ENCODE measurements at places on chromosomes 4 and X.

GRCh38 chr4:153684182-153684970, at the start of gene TLR2:
Gene TLR2 (plus strand): TSS chr4:153684280. CDS start chr4:153702908, 18,628 bp downstream.
- peak; percentile 77 for DNase-seq

GRCh38 chrX:150184491-150184890, 178.6 kb upstream of the MAMLD1 start:
- no peak for DNase-seq

GRCh38 chr4:173214231-173214630, 45.6 kb downstream of the GALNT7 start:
- DNase-seq = no peak

DNA sequence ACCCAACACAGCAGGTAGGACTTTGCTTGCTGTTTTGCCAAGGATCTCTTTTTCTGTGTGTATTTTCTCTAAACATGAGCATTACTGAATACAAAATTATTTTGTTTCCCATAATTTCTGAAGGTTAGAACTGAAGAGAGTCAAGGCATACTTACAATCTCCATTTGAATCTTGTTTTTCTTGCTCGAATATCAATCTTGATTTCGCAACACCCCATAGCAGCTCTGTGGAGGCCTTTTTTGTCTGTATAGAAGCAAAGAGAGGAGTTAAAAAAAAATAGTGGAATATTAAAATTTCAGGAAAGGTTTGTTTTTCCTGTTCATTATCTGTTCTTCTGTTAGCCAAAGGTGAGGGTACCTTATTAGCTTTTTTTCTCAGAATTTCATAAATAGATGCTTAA, 92.9 kb downstream of the TNIP2 start:
- no peak for DNase-seq

DNA sequence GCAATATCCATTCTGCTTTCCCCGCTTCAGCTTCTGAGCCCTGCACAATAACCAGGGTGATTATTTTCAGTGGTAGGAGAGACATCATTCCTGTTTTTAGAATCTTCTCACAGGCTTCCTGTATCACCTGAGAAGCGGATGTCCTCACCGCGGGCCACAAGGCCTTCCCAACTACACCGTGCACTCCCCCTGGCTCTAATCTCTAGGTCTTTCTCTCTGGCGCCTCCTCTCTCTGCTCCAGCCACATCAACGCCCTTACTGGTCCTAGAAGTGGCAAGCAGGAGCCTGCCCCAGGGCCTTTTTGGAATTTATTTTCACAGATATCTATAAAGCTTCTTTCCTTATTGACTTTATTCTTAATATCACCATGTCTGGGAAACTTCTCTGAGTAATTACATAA, 675.2 kb upstream of the FRG1 start:
- DNase-seq = no peak

DNA sequence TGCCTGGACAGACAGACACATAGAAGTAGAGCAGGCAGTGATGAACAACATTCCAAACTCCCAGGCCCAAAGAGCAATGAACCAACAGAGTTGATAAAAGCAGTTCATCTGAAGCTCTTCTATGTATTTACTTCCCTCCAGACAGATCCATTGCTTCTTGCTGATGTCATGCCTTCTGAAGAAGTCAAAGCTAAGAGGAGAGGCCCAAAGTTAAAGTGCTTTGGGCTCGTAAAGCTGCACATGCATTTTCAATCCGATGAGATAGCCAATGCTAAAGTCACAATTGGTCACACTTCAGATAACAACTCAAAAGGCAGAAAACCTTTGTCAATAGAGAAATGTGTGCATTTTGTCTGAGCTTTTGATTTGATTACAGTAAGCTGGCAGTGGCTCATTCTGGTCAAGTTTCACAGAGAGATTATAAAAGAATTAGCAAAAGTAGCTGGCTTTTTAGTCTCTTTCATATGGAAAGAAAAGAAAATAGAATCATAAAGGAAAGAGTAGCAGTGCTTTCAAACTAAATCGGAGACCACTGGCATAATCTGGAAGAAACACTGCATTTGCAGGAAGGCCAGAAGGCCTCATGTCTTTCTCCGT, 82.0 kb downstream of the GPC4 start:
- DNase-seq = no peak

DNA sequence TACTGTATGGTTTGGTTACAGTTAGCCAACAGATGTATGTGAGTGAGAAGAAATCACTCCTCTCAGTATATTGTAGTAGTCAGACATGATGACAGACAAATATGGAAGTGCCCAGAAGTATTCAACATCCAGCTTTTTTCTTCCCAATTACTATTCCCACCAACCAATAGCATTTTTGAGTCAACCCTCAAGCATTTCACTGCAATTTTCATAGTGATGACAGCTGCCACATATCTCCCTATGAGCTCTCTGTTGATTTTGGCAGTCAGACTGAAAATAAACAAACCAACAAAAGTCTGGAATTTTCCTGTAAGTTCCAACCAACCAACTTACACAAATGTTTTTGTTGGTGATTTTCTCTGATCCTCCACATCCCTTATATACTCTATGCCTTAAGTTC, 8.2 kb upstream of the TRAM1L1 start:
- no peak for DNase-seq

DNA sequence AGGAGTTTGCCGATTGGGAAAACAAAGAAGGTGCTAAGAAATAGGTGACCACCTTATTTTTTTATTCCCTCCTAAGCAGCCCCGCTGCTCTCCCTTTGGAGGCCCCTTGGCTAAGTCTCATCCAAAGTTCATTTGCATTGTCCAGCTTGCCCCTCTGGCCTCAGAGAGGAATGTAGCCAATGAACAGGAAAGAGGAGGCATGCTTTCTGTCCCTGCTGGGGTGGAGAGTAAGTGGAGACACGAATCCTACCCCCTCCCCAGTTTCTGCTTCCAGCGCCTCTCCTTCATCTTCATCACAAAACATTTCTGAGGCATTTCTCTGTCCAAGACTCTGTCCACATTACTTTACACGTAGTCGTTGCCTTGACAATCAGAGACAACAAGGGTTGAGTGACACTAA, 38.7 kb downstream of the NLGN3 start:
- DNase-seq = no peak

DNA sequence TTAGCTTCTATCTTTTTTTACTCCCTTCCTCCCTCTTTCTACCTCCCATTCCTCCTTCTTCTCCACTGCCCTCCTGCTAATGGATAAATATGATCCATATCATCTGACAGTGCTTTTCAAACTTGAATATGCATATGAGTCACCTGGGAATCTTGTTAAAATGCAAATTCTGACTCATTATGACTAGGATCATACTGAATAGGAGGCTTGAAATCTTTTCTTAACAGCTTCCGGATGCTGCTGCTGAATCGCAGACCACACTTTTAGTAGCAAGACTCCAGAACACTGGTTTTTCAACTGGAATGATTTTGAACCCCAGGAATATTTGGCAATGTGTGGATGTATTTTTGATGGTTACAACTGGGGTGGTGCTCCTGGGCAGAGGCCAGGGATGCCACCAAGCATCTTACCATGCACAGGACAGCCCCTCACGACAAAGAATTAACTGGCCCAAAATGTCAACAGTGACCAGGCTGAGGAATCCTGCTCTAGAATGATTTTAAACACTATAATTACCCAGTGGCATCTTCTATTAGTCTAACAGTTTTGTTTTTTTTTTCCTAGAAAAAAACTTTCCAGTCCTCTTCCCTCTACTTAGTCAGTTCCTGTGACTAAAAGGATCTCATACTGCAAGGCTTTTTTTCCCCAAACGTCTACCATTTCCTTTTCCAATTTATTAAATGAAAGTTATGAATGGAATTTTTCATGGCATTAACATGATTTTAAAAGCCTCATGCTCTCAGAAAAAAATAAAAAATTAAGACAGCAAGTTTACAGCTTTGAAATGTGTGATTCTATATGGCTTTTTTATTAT, 10.6 kb upstream of the PYURF start:
- no peak for DNase-seq

GRCh38 chr4:1201851-1202525, 29.6 kb upstream of the SPON2 start:
- peak; percentile 82 for DNase-seq

- DNase-seq = no peak
Measured at GRCh38 chr4:113094802-113095201, 45.3 kb downstream of the ANK2 start.

- no peak for DNase-seq
Measured at GRCh38 chr4:122117743-122118142, 34.4 kb upstream of the BLTP1 start.

DNA sequence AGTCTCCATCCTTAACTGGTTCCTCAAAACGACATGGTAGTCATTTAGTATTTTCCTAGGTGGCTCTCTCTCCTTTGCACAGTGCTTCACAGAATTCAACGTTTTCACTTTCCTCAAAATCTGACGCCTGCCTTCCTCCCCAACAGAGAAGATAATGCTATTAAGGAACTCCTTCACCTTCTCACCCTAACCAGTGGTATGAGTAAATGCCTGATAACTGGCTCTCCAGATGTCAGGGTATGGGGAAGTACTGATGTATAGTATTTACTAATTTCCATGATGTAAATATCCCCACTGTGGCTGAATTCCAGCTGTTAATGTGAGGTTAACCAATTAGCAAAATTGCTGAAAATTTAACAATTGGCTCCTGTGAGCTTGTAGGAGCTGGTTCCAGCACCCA, 28.8 kb upstream of the NSUN7 start:
- no peak for DNase-seq

DNA sequence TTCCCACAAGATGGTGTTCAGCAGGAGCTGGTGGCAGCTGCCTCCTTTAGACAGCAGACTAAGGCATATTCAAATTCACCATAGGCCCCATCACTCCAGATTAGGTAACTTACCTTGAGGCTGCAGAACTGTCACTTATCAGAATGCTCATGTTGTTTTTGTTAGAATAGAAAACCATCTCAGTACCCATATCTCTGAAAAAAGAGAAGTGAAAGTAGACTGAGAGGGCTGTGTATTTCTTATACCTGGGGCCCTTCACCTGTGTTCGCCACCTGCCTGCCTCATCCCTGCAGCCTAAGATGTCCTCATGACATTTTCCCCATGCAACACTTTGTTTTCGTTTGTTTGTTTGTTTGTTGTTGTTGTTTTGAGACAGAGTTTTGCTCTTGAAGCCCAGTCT, 32.9 kb upstream of the SPRY1 start:
- no peak for DNase-seq

DNA sequence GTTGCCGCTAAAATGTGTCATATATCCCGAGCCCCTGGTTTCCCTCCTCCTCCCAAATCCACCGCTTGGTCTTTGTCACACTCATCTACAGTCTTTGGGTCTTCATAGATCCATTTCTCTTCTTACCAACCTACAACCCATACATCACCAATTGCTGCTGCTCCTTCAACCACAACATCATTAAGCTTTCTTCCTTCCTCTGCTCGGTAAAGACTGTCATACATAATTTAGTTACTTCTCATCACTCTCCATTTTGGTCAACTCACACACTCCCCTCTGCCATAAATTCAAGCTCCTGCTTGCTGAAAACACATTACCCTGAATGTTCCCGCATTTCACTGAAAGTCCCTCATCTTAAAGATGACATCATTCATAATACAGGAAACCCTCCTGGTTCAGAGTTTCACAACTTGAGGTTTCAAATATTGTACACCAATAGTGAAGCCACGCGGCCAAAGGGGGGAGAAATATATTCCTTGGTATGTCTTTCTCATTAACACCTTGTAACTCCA, 1.7 kb upstream of the DCTD start:
- DNase-seq = no peak

DNA sequence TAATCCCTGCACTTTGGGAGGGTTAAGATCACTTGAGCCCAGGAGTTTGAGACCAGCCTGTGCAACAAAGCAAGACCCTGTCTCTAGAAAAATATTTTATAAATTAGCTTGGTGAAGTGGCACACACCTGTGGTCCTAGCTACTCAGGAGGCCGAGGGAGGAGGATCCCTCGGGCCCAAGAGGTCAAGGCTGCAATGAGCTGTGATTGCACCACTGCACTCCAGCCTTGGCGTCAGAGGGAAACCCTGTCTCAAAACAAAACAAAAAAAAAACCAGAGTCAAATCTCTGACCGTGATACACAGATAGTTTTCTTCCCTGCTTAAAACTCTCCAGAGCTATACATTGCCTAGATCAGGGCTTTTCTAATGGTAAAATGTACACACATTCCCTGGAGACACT, 53.5 kb downstream of the CHST7 start:
- DNase-seq = no peak

DNA sequence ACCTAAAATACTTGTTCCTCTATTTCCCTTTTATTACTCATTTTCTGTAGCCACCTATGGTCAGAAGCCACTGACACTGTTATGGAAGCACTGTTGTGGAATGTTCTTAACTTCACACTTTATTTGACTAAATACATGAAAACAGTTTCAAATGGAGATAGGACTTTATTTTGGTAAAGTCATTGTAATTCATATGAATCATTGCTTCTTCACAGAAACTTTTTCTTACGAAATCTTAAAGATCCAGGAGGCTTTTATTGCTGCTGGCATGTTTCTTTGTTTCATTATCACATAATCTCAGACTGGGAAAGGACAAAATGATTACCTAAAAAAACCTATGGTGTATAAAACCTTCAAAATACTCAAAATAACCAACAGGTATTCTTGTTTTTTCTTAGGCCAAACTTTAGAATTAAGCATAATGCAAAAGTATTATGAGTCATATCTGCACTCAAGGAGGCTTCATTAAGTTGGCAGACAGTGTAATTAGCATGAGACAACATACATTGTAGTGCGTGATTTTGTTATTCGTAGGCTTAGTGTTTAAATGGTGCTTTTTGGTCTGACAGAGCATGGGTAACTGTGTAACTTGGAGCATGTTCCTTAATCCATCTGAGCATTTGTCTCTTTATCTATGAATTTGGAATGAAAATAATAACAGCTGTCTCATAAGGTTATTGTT, 58.0 kb downstream of the SH3BGRL start:
- DNase-seq = no peak

- no peak for DNase-seq
Measured at GRCh38 chr4:186392017-186392416, 126.0 kb downstream of the F11 start.

- no peak for DNase-seq
Measured at GRCh38 chr4:3689006-3689405, 77.2 kb upstream of the ADRA2C start.

- DNase-seq = no peak
Measured at GRCh38 chrX:1169189-1169588, 43.3 kb downstream of the CRLF2 start.

DNA sequence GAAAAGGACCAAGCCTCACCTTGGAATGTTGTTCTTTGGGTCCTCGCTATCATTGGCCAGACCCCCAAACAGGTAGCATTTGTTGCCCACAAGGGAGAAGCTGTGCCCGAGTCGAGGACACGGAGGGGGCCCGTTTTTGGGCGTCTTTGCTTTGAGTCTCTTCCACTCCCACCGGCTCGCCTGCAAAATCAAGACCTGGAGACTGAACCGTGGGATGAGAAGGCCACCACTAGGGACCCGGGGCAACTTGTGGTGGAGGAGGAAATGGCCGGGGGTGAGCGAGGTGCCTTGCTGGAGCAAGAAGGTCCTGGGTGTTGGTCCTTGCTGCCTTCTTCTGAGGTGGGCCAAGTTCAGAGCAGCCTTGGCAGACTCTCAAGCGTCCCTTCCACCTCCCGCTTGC, 7.5 kb downstream of the HCFC1 start:
- no peak for DNase-seq

DNA sequence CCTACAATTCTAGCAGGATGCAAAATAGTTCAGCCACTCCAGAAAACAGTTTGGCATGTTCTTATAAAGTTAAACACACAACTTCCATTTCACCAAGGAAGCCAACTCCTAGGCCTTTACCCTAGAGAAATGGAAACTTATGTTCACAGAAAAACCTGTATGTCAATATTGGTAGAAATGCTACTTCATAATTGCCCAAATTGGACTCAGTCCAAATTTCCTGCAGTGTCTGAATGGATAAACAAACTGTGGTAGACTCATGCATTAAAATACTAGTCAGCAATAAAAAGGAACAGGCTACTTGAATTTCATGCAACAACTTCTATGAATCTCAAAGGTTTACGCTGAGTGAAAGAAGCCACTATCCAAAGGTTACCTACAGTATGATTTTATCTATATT, 1738.8 kb upstream of the IGFBP7 start:
- DNase-seq = no peak

All from activated T-cell treated with anti-CD3 and anti-CD28 coated beads, Interleukin-2, amount 50 U/mL, for 24 hours (primary cell).